Hypothalamus (tissue), 51 donors: ENCODE measurements at places on chromosomes 2 and 18.

DNA sequence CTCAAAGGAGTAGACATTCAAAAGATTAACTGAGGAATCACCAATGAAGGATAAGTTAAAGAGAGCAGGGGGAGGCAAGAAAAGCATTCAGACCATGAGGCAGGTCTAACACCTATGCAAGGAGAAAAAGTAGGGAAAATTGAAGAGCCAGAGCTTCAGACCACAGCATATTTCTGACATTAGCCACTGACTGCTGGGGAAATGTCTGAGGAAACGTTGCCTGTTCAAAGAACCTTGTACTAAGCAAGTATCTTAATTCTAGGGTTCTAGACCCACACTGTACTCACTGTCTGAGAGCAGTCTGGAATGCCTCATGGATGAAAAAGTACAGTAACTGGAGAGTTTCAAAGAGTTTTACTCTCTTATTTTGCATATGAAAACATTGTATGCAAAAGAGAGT is 39.5 kb upstream of the TFPI start:
- DNase-seq, result no peak

DNA sequence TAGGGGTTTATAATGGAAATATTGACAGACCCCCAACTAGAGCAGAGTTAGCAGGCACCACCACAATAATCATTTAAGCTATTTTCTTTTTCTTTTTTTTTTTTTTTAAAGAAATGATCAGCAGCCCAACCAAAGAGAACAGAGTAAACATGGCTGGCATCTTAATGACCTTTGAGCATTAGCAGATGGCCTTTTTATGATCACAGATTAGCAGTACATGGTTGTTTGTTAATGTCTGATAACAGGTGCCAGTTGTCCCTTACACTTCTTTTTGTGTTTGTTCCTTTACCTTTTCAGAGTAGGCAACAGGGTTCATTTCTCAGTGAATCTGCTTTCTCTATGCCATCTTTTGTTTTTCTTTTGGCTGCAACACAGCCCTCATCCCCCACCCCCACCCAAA is 747.0 kb downstream of the BCL11A start:
- no peak for DNase-seq

GRCh38 chr2:25598911-25599310 is 74.5 kb downstream of the DTNB start:
- no peak for DNase-seq

DNA sequence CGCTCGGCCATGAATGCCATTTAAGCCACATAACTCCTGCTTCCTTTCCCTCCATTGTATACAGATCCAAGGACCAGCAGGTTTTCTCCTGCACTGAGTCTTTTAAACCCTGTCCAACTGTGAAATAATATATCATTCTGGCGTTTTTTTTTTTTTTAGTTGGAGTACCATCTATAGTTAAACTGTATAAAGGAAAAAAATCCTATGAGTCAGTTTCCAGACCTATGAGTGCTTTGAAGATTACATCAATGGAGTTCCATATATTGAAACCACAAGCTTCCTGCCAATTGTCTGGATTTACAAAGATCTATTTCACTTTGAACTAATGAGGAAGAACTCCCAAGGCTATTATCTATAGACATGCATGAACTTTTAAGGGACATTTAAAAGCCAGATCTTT is 2.4 kb upstream of the MALT1 start:
- no peak for DNase-seq

- DNase-seq, result no peak
Measured at GRCh38 chr2:46157072-46157965, 139.9 kb upstream of the EPAS1 start.

DNA sequence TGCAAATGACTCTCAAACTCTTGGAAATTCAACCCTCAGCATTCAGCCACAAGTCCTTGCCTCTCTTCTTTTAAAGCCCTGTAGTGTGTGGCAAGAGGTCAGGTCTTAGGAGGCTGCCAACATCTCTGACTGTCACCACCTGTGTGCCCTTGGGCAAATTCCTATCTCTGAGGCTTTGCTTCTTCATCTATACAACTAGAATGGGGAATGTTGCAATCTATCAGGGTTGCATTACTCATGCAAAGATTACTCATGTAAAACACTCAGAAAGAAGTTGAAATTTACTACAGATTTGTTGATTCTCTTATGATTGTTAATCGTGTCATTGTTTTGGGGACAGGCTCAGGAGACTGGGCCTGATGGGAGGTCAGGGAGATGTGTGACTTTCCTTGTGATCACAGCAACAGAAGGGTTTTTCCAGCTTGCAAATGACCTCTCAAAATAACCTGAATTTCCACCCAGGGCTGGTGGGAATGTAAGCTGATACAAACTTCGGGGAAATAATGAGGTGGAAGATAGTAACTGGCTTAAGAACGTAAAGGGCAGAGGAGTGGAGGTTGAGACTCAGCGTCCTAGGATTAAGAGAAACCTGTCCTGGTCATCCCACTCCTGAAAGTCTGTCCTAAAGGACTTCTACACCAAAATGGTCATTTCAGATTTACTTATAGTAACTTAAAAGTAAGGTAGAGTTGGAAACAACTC is 32.1 kb upstream of the SIGLEC15 start:
- no peak for DNase-seq

DNA sequence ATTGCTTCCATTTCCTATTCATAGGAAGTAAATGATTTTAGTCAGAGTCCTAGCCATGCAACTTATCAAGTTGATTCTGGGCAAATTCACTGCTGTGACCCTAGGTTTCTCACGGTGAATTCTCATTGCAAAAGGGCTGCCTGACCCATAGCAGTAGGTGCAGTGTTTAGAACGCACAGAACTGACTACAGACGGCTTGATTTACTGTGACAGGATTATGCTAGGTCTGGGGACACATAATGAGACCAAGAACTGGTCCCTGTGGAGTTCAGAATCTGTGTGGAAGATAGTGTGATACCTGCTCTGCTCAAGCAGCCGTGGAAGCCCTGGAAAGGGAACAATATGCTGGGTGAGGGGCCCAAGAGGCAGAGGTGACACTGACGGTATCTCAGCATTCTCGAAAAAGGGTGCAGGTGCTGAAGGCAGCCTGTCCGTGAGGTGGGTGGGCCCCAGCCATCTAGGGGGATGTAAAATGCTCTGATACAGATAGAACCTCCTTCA is 46.4 kb downstream of the ABCG8 start:
- no peak for DNase-seq

DNA sequence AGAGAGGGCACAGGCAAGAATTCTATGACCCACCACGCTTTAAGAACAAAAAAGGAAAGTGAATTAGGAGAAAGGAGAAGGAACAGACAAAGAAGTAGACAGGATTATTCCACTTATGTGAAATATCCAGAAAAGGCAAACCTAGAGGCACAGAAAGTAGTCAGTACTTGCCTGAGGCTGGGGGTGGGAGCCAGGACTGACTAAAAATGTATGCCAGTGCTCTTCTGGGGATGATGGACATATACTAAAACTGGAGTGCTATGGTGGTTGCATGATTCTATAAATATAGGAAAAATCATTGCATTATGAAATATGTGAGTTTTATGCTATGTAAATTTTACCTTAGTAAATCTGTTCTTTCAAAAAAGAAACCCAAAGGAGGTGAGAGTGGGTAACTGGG is 73.9 kb upstream of the TTN start:
- no peak for DNase-seq

- no peak for DNase-seq
Measured at GRCh38 chr2:216426938-216427337, 14.7 kb downstream of the SMARCAL1 start.

- DNase-seq, result no peak
Measured at GRCh38 chr2:160898581-160899307, 261.5 kb upstream of the TANK start.

DNA sequence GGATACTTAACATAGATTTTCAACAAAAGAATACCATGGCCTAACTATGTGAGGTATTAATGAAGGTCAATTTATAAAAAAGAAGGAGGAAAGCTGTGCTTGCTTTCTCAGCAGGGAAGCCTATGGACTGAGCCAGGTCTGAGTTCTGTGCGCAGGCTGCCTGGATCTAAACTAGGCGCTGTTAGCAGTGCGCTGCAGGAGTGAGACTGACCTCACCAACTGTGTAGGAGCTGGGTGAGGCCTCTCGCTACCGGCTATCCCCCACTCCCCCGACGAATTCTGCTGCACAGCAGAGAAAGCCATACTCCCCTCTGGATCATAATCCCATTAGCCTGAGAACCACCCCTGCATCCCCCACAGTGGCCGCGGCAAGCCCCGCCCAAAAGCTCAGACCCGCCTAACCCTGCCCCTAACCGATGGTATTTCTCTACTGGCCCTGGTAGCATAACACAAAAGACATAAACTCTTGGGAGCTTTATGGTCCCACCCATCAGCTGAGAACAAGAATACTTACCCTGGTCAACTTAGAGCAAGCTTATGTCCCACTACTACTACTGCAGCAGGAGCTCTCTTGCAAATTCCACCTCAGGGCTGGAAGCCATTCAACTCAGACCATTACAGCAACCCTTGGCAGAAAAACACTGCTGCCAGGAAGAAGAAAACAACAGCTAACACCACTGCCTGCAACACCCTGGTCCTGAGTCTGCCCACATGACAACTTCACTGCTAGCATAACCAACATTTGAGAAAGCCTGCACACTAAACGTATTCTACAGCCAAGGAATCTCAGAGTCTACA is 28.0 kb downstream of the SULT1C2 start:
- no peak for DNase-seq

- DNase-seq, result no peak
Measured at GRCh38 chr2:218069606-218070300, 700 bp downstream of the RUFY4 start.
